SHP77 treated with DMSO at 0.1 percent for 48 hours (cell line): ENCODE measurements at places on chromosomes 16 and 17.

DNA sequence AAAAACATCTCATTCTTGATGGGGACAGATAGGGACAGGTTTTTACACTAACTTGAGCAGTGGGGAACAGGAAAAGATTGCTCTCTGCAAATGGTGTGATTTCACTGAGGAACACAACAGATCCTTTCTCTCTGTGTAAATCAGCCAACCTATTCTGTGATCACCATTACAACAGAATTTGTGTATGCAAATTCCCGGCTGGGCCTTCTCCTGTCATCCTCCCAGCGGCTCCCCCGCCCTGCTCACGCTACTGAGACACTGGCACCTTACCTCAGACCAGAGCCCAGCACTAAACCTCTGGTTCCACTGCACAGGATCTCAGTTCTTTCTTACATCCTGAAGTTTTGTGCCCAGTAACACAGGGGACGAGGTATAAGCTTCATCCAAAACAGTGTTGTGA is 97.0 kb upstream of the FA2H start:
- DNase-seq: no peak

DNA sequence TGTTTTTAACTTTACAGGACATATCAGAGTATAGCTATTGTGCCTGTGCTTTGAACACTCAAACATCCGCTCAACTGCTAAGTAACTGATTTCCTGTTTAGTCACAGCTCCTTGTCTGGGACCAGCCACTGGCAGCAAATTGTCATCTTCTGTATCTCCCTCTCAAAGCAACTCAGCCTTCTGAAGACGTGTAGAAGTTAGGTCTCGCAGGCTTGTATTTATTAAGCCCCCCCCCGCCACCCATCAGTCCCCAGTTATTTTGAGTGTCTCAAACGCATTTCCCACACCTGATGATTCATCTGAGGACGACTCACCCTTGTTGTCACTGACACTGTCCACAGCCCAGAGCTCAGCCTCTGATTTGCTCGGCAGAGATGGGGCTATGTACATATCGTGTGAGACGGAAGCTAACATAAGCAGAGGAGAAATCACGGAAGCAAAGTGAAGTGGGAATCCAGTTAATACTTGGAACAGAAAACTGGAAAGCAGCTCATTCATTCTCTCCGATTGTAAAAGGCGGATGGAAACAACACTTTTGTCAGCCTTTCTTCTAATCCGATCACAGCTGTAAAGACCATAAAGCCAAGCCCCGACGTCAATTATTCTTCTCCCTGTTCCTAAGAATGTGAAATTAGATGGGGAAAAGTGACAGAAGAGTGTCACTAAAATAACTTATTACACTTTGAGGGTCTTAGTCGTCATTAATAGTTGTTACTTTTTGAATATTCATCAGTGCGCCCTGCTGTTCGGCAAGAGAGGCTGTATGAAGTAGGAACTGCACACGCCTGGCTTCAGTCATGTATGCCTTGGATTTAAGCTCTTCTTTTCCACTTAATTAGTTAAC is 64.2 kb downstream of the PITPNC1 start:
- peak; percentile 68 for DNase-seq

- DNase-seq: no peak
Measured at GRCh38 chr16:85386467-85387170, 226.5 kb upstream of the GSE1 start.

GRCh38 chr17:77371117-77371887 is 230.5 kb downstream of the SEC14L1 start:
- no peak for DNase-seq

GRCh38 chr17:57288773-57289121 is 32.4 kb downstream of the MSI2 start:
- no peak for DNase-seq

GRCh38 chr17:52298881-52299280 is 140.4 kb upstream of the CA10 start:
- no peak for DNase-seq

- no peak for DNase-seq
Measured at GRCh38 chr16:56606476-56607108, 1.8 kb upstream of the MT2A start.

DNA sequence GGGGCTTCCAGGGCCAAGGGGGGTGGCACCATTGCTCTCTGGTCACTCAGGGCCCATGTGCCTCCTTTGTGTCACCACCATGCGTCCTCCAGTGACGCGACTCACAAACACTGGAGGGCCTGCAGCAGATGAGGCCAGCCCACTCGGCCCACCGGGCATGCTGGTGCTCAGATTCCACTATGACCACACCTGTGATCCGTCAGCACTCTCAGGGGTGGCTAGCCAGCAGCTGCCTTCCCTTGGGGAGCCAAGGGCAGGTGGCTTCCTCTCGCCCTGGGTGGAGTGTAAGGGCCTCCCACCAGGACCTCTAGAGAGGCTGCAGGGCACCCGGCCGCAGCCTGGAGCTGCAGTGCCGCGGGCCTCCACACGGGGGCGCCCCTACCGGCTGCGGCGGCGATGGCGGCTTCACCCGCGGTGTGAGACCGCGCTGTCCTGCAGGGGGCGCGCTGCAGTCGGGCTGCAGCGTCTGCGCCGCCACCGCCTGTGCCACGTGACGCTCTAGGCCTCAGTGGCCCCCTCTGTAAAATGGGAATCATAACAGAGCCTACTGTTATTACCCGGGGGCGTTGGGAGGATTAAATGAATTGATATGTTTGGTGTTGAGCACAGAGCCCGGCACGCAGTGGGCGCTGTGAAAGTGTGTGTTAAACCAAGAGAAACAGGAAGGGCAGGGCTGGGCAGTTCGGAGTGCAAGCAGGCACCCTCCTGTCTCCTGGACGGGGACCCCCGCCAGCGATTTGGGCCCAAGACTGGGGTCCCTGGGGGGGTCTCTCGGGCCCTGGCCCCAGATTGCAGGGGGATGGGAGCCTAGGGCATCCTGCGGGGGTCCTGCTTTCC is 192.4 kb upstream of the GSE1 start:
- peak; percentile 77 for DNase-seq

- DNase-seq: no peak
Measured at GRCh38 chr16:68732042-68732680, 4.9 kb upstream of the CDH1 start.

DNA sequence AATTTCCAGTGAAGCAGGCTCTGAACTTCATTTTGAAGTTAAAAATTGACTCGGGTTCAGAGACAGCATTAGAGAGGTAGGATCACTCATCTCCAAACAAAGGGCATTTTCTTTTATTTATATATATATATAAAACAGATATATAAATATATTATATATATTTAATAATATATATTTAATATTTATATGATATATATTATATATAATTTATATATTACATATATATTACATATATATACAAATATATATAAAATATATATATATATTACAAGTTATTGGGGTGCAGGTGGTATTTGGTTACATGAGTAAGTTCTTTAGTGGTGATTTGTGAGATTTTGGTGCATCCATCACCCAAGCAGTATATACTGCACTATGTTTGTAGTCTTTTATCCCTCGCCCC is 320.8 kb downstream of the MAP2K6 start:
- no peak for DNase-seq

GRCh38 chr17:52532373-52532772 is 373.9 kb upstream of the CA10 start:
- no peak for DNase-seq

DNA sequence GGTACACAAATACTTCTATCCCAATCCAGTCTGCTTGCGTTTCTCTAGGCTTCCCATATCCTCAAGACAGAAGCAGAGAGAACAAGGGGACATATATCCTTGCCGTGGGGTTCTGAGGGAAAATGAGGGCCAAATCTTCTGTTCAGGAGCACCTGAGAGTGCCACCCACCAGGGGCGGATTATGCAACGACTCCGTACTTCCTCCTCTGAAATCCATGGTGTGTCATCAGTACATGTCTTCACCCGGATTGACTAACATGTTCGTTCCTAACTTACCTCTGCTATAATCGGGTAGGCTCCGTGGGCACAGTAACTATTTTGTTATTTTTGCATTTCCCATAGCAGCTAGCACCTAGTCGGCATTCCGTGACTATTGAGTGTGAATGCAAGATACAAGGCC is 7.8 kb upstream of the ZNF200 start:
- DNase-seq: no peak

DNA sequence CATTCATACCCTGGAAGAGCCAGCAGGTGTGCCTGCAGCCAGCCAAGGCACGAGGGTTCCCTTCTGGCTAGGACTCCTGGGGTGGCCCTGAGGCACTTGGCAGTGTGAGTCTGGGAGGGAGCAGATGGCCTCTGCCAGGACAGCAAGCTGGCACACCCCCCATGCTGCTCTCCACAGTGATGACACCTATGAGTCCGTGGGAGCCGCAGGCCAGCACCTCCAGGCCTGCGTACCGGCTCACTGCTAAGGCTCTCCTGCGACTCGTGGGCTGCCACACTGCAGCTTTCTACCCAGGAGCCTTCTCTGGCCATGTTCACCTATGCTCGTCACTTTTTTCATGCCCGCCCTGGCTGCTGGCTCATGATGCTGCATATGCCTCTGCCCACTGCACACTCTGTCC is 68.1 kb downstream of the NDEL1 start:
- no peak for DNase-seq

DNA sequence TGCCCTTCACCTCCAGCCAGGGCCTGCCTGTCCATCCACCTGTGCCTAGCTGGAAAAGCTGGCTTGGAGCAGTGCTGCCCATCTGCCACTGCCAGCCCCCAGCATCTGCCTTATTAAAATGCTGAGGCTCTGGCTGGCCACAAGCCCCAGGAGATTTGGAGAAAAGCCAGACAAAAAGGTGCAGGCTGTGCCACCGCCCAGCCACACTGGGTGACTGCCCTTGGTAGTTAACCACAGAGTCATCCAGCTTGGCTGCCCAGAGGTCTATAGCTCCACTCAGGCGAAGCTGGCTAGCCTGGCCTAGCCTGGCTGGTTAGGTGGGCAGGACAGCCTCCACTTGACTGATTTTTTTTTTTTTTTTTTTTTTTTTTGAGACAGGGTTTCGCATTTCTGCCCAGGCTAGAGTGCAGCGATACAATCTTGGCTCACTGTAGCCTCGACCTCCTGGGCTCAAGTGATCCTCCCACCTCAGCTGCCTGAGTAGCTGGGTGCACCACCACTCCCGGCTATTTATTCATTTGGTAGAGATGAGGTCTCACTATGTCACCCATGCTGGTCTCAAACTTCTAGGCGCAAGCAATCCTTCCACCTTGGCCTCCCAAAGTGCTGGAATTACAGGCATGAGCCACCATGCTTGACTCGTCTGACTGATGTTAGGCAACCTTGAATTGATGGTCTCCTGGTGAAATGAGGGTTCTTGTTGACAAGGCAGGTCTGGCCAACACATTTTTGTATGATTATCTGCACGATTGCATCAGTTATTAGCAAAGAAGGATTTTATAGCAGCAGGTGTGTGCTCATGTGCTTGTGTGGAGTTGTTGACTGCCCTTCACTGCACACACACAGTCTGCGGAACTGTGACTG is 103.8 kb downstream of the RAB11FIP4 start:
- DNase-seq: peak; percentile 20

GRCh38 chr16:63361032-63361624 is 1324.9 kb upstream of the CDH8 start:
- peak; percentile 32 for DNase-seq

DNA sequence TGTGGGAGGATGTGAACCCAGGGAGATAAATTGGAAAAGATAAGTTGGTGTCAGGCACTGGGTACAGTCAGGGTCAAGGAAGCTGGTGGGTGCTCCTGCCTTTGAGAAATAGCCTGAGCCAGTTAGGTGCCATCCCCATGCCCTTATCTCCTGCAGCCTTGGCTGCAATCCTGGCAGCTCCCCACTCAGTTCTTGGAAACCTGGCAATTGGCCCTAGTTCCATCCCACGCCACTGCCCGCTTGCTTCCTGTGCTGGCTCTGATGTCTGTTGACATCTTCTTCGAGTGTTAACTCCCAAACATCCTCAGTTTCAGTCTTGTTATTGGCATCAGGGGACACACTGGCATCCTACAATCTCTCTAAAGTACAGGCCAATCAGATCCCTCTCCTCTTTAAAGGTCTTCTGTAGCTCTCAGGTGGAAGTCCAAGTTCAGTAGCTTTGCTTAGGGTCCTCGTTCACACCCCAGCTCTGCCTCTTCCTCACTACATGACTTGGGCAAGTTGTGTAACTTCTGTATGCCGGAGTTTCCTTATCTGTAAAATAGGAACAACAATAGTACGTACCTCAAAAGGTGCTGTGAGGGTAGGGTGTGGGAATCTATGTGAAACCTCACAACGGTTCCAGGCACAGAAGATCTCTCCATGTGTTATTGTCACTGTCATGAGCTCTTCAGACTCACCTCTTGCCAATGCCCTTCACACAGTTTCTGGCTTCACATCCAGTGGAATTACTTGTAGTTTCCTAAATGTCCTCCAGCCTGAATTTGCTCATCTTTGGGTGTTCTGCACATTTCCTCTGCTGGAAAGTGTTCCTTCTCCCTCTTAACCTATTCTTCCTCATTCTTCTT is 13.5 kb upstream of the PRKAR1A start:
- DNase-seq: no peak

DNA sequence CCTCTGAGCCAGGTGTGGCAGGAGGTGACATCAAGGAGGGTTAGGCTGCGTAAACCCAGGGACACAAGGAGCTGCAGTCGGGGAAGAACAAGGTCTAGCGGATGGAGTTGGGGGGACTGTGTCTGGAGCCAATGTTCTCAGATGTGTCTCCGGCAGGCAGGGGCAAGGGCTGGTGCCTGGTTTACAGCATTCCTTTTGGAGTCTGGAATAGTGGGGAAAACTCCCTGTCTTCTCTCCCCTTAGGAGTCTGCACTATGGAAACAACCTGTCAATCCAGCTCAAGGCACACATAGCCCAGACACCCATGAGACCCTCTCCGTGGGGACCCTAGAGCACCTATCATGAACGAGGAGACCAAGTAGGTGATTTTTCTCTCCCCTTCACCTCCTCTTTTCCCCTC is 27.5 kb downstream of the NLRC5 start:
- DNase-seq: no peak

DNA sequence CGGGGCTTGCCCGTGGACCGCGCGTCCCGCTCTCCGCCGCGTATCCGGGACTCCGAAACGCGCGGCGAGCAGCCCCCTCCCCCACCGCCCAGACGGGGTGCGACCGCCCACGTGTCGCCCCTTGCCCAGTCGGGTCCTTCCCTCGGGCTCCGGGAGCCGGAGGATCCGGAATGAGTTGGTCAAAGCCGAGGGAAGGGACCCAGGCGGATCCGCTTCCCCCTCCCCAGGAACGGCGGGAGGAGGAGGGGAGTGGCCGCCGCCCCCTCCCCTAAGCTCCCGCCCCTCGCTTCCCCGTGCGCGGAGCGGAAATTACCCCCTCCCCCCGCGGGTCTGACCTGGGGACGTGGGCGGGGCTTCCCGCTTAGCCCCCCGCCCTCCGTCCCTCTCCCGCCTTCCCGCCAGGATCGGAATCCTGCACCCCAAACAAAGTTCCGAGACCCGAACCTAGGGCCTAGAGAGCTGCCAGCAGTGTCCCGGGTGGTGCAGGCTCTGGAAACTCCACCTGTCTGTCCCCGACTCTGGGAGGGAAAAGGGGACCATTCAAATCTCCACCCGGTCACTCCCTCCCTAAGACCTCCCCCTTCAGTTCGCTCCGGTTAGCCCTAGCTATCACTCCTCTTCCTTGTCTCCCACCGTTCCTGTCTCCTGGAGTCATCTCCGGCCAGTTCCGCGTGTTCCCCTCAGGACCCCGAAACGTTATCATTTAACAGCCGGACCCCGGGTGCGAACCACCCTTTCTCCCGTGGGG is 1.0 kb upstream of the IGF2BP1 start:
- DNase-seq: no peak
